ENCODE measurements at places on chromosomes 5 and 9.

DNA sequence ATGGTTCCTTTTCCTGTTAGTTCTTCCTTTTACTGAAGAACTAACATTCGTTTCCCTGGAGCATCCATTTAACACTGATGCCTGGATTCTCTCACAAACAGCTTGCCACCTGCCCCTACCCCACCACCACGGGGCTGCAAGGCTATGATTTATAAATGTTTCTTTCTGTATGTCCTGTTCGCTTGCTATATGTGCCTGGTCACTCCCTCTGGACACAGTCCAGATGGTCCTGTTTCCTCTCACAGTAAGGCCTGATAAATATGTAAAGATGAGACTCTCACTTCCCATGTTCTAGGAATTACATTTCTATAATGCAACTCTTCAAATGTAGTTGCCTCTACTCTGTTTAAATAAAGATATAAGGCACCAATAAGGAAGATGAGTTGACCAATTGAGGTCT lies 146.4 kb upstream of the SHB start:
- DNase-seq: no peak

DNA sequence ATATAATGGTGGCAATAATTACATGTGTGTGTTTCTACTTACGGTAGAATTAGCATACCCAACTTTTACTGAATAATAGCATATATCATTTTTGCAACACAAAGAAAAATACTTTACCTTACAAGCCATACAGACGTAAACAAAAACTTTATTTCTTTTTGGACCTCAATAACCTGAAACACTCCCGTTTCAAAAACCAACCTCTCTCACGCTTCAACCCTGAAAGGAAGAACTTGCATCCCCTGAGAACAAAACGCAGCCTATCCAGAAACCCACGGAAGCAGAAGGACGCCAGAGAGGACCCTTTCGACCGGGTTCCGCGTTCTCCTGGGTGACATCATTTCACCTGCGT lies at the start of gene RNF38:
Gene RNF38, minus strand, starts transcription at position 290 of the 352 bp plus-strand sequence. Its CDS starts 161 bp downstream, at position 129.
- DNase-seq: no peak

DNA sequence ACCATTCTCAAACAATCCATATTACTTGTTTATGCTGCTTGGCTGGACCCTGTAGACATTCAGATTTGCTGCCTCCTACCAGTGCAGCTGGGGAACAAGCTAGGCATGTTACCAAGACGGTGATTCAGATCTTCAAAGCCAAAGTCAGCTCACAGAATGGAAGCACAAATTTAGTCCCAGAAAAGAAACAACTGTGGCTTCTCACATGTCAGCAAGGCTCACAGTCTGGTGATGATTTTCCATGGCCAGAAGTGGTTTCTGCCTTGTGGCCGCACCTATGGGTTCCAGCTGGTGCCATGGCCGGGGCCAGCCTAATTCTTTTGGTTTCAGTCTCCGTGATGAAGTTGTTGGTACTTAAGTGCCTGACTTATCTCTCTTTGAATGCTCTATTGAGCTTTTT lies 182.2 kb downstream of the TMC1 start:
- no peak for DNase-seq

DNA sequence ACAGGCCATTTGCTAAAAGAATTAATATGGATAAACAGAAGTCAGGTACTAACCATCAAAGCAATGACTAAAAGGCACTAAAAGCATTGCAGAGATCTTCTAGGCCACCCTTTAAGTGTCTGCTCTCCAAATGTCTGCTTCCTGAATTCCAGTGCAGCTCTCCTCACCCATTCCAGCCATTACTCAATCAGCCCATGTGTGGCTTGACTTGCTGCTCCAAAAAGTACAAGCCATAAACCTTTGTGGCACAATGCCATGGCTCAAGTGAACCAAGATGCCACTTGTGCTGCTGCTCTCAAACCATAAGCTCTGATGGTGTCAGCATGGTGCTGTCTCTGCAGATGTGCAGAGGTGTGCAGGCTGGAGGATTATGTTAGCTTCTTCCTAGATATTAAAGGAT lies 290.2 kb upstream of the POU5F2 start:
- DNase-seq: no peak

DNA sequence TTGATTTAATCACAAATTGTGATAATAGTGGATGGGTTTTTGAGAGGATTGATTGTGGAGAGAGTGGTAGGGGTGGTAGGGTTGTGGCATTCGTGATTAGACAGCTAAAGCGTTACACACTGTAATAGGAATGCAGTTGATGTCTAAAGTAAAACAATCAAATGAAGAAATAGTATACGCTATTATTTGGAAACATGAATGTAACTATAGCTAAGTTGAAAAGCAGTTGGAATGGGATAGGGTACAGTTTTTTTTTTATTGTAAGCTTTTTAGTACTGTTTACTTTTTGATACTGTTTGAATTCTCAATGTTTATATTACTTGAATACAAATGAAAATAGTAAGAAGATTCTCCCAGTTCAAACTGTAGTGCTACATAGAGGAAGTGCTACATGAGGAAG lies 51.8 kb downstream of the RANBP17 start:
- no peak for DNase-seq

DNA sequence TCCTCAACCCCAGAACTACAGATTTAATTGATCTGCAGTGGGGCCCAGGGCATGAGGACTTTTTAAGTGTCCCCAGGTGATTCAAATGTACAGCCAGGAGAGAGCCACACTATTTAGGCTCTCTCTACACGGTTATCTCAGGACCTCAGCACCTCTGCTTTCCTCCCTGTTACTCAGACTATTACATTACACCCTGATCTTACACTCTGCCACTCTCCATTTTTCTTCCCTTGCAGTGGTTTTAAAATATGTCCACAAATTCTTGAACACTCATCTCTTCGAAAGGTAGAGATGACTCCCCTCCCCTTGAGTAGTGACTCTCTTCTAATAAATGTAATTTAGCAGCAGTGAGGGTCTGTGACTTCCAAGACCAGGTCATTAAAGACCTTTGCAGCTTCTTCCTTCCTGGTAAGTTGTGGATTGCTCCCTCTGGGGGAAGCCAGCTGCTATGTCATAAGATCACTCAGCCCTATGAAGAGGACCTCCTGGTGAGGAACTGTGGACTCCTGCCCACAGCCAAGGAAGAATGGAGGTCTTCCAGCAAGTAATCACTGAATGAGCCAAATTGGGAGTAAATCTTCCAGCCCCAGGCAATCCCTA lies 87.5 kb upstream of the SSBP2 start:
- no peak for DNase-seq

GRCh38 chr5:143828710-143829109 lies 16.7 kb downstream of the HMHB1 start:
- no peak for DNase-seq

DNA sequence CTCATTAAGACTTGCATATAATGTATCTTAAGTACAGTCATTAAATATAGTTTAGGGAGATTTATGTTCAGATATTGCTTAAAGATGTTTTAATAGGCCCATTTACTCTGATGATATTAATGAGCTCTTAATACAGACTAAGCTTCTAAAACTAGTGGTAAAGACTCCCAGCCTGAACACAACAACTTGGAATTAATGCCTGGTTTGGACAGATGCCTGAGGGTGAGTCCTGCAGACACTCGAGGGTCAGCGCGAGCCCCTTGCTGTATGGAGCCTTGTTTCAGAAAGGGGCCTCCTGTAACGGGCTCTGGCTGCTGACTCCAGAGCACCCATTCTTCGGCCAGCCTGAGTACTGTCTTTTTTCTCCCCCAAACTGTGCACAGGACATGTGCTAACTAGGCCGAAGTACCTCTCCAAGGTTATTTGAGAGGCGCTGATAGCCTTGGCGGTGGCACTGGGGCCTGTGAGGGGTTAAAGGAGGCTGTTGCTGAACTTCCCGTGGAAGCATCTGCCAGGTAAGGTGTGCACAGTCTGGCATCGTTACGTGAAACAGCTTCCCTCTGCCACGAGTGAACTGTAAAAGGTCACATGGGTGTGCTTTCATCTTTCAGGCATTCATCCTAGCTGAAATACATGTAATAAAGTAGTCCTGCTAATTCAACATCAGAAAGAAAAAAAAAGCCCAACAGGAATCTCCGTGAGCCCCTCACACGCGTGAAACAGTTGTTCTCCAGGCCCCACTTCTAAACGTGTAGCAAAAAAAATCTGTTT lies 113.4 kb downstream of the MVB12B start:
- no peak for DNase-seq

GRCh38 chr5:34576891-34577666 lies 79.0 kb upstream of the RAI14 start:
- DNase-seq: no peak

GRCh38 chr5:88940713-88941112 lies 57.7 kb upstream of the MEF2C start:
- DNase-seq: no peak

DNA sequence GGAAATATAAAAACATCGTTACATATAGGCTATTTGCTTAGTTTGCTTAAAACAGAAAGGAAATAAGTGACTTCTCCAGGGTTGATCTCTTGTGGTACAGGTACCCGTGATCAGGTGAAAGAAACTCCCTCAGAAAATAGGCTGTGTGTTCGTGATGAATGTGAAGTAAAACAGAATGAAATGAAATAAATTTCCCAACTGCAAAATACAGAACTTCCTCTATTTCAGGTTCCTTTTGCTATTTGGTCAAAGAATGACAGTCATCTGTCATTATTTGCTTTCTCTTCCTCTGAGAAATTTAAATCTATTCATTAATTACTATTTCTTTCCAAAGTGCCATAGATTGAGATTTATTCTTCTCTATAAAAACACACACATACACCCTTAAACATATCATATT lies 408.1 kb downstream of the FAM170A start:
- no peak for DNase-seq

GRCh38 chr5:158716668-158717067 lies 383.0 kb downstream of the EBF1 start:
- no peak for DNase-seq

- peak; percentile 93 for DNase-seq
Observed at GRCh38 chr9:130860458-130861316, 25.6 kb downstream of the ABL1 start.

- no peak for DNase-seq
Observed at GRCh38 chr9:33698267-33698666, 97.1 kb upstream of the PRSS3 start.

- DNase-seq: peak; percentile 87
Observed at GRCh38 chr5:154072414-154073171, 33.8 kb downstream of the MFAP3 start.

GRCh38 chr9:130207241-130207992 lies 35.2 kb downstream of the NCS1 start:
- no peak for DNase-seq

GRCh38 chr5:123795688-123796087 lies 283.7 kb downstream of the CSNK1G3 start:
- no peak for DNase-seq

DNA sequence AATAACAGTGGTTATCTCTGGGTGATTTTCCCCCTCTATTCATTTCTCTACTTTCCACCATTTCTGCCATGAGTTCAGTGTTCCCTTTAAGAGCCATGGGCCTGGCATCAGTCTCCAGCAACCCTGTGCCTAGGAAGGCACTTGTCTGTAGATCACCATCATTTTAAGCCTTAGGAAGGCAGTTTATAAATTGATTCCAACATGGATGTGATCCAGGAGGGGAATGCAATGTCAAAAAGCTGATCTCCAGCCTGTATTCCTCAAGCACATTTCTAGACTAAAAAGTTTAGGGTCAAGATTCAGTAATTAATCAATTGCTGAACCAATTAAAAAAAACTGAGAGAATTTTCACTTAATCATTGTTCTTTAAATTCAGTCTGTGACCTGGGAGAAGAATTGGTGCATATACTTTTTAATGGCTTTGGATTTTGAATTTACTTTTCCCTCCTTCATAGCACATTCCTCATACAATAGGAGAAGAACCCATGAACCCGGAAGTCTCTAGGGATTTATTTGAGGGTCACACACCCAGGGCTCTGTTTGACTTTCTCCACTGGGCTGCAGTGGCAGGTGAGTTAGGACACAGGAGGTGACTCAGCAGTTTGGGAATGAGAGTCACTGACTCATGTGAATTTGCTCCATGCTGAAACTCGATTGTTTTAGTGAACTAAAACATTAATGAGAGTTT lies 6.1 kb upstream of the ERMP1 start:
- peak; percentile 55 for DNase-seq

- DNase-seq: peak; percentile 57
Observed at GRCh38 chr5:52842111-52842510, 54.4 kb downstream of the ITGA1 start.

Data from trophoblast cell (in vitro differentiated cells and primary cell).